Uterus (tissue), 4 donors: ENCODE measurements at places on chromosomes 1 and 21.

- DNase-seq, result no peak
These were observed 619.3 kb downstream of the PTPRU start for GRCh38 chr1:29855561-29856160.

DNA sequence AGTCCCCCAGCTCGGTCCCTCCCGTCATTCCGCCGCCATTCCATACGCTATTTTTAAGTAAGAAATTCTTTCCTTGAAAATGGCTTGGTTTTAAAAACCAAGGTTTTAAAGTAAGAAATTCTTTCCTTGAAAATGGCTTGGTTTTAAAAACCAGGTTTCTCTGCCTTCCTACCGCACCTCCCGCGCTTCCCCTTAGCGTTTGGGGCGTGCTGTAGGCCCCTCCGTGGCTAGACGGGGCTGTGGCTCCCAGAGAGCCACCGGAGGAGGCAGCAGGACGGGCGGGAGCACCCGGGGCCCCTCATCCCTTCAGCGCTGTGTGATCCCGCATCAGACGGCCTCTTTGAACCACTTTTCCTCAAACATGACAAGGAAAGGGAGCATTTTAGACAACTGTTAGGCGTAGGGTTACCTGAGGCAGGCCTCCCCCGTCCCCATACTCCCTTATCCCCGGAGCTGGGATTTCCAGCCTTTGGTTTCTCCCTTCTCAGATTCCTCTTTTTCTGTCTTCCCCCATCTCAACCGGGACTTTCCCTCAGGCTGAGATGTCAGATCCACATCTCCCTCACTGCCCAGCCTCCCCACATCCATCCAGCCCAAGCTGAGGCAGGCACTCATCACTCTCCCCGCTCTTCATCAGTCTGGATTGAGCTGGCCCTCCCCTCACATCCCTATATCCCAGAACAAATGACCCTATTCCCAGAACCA is 541 bp upstream of the CD58 start:
- DNase-seq, result no peak

GRCh38 chr1:17122521-17123164 is 3.4 kb upstream of the PADI2 start:
- no peak for DNase-seq

DNA sequence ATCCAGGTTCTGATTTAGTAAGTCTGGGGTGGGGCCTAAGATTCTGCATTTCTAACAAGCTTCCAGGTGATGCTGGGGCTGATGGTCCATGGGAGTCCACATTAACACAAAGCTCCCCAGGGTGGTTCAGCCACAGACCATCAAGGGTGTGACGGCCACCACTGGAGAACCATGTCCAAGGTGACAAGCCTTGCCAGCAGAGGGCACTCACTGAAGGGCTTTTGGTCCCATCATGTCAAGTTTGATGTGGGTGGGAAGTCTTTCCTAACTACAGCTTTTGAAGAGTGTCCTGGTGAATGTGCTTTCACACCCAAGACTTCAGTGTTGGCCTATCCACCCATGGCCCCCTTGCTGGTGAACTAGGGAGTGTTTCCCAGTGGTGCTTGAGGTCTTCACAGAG is 67.1 kb downstream of the UBE2T start:
- DNase-seq, result peak; percentile 9
